ENCODE measurements at places on chromosomes 7 and 10. TPM values are rescaled to one million over a fixed set of nuclear protein-coding genes. Genes with fewer than 3 reads are reported as not detected.
A peak's percentile ranks its signal among the peaks of the same experiment; 100 is the strongest.

SLC39A12 gene
- not detected for total RNA-seq

DNA sequence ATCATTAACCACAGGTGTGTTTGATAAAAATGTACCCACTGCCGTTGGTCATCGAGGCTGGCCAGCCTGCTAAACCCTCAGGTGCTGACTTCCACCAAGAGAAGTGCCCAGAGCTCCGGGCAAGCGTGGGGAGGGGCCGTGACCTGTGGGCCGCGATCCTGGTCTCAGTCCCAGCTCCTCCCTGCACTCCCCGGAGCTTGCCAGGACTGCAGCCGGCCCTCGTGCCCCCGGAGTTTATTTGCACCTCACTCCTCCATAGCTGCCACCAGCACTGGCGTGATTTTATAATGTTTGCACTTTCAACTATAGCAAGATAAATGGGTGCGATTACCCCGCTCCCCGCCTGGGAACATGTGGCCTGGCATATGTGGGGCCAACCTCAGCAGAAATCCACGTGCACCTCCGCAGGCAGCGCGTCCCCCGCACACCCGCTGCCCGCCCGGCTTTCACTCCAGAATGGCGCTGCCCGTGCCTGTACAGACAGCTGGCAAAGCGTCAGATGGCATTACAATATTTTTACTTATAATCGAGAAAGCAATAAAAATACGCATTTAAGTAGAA is 30.8 kb downstream of the UNCX start:
- H3K27me3 ChIP-seq = peaks cover 10% of the 10 kb centered on the region
- no peaks in the 10 kb centered on the region for H3K4me1 ChIP-seq
- DNase-seq = no peak
- no peaks in the 10 kb centered on the region for H3K36me3 ChIP-seq

GRCh38 chr10:79345241-79346011 is 1.8 kb upstream of the PPIF start:
- DNase-seq = no peak
- peak overlapping the region; percentile 34 for H3K27ac ChIP-seq
- H3K4me3 ChIP-seq = no peak overlapping the region
- no peaks in the 10 kb centered on the region for H3K27me3 ChIP-seq
- H3K4me1 ChIP-seq = peaks cover 46% of the 10 kb centered on the region

- no peak overlapping the region for H3K4me3 ChIP-seq
- peaks cover 17% of the 10 kb centered on the region for H3K36me3 ChIP-seq
- no peaks in the 10 kb centered on the region for H3K27me3 ChIP-seq
- peaks cover 41% of the 10 kb centered on the region for H3K4me1 ChIP-seq
These were observed 72.3 kb downstream of the AMZ1 start for GRCh38 chr7:2760098-2760889.

GRCh38 chr10:24554036-24554435 is 169.7 kb downstream of the ARHGAP21 start:
- no peak for DNase-seq
- no peak overlapping the region for H3K27ac ChIP-seq
- no peaks in the 10 kb centered on the region for H3K36me3 ChIP-seq
- no peaks in the 10 kb centered on the region for H3K27me3 ChIP-seq
- peaks cover 4% of the 10 kb centered on the region for H3K4me1 ChIP-seq

GRCh38 chr7:19352305-19352695 is 207.1 kb upstream of the FERD3L start:
- no peaks in the 10 kb centered on the region for H3K27me3 ChIP-seq
- no peaks in the 10 kb centered on the region for H3K4me1 ChIP-seq
- H3K36me3 ChIP-seq = no peaks in the 10 kb centered on the region
- H3K27ac ChIP-seq = no peak overlapping the region

GRCh38 chr10:66678521-66678920 is 247.3 kb upstream of the LRRTM3 start:
- H3K4me1 ChIP-seq = no peaks in the 10 kb centered on the region
- H3K27ac ChIP-seq = no peak overlapping the region
- no peak for DNase-seq
- H3K36me3 ChIP-seq = no peaks in the 10 kb centered on the region

DNA sequence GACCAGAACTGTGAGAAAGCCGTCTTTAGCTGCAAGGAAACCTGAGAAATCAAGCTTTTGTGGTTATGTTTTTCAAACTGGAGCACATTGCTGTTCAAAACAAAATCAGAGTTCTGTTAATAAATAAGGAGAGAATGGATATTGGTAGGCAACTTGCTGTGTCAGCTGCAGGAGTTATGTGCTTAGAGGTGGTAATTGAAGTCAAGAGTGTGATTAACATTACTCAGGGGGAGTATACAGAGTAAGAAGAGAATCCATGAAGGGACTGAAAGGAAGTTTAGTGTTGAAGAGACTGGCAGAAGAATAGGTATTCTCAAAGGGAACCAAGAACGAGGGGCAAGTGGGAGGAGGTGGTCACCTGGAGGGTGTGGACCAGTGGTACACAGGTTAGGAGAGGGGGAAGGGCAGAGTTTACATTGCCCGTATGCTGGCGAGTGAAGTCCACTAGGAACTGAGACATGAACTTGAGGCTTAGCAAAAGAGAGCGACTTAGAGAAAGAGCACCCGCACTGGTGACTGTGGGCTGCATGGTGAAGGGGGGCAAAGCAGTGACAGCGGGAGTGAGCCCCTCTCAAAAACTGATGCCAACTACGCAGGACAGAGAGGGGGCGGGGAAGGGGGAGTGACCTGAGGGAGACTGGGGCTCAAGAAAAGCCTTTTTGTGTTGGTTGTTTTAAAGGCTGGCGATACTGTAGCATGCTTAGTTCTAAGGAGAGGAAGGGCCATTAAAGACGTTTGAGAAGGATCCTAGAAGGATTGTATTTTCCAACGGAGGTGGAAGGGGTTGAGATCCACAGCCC is 80.0 kb downstream of the SDK1 start:
- peaks cover 4% of the 10 kb centered on the region for H3K27me3 ChIP-seq
- H3K36me3 ChIP-seq = no peaks in the 10 kb centered on the region
- H3K4me1 ChIP-seq = no peaks in the 10 kb centered on the region
- no peak overlapping the region for H3K27ac ChIP-seq
- H3K4me3 ChIP-seq = no peak overlapping the region

- H3K4me1 ChIP-seq = no peaks in the 10 kb centered on the region
- H3K4me3 ChIP-seq = no peak overlapping the region
- no peak overlapping the region for H3K27ac ChIP-seq
These were observed 198.2 kb downstream of the TCF7L2 start for GRCh38 chr10:113148071-113148825.

MAGI2 gene
- total RNA-seq = 0.12 TPM

GRCh38 chr10:12235116-12235694 is 39.2 kb downstream of the CDC123 start:
- no peak overlapping the region for H3K27ac ChIP-seq
- no peaks in the 10 kb centered on the region for H3K27me3 ChIP-seq
- DNase-seq = no peak
- peaks cover 2% of the 10 kb centered on the region for H3K4me1 ChIP-seq
- H3K36me3 ChIP-seq = peaks cover 52% of the 10 kb centered on the region
- H3K4me3 ChIP-seq = no peak overlapping the region

- no peak overlapping the region for H3K27ac ChIP-seq
- no peak for DNase-seq
- H3K27me3 ChIP-seq = no peaks in the 10 kb centered on the region
- peaks cover 82% of the 10 kb centered on the region for H3K36me3 ChIP-seq
- peaks cover 3% of the 10 kb centered on the region for H3K4me1 ChIP-seq
These were observed 29.1 kb downstream of the ZNF680 start for GRCh38 chr7:64533756-64534155.

DNA sequence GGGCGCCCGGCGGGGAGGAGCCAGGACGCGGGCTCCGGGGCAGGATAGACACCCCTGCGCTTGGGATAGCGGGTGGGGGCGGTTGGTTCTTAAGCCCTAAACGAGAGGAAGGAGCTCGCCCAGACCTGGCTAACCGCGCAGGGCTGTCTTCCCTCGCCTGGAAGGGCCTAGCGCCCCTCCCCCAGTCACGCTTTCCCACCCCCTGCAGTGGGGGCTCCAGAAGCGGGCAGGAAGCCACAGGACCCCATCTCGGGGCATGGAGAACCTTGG is 6.5 kb downstream of the SHH start:
- H3K36me3 ChIP-seq = no peaks in the 10 kb centered on the region
- no peak overlapping the region for H3K4me3 ChIP-seq

DNA sequence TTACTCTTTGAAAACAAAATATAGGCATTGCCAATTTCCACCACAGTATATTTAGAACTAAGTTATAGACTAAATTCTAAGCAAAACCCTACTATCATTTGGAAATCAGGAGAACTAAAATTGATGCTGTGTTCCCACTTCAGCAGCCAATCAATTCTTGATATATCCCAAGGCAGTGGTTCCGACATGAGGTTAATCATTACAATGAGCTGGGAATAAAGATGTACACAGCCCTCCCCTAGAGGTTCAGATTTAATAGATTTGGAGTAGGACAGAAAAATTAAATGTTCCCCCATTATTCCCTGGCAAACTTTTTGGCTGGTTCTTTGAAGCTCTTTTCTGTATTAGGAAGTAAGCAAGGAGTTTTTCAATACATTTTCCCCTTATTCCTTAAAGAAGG is 15.1 kb downstream of the ZNF800 start:
- H3K36me3 ChIP-seq = peaks cover 46% of the 10 kb centered on the region
- H3K4me1 ChIP-seq = peaks cover 39% of the 10 kb centered on the region
- no peak overlapping the region for H3K27ac ChIP-seq

DNA sequence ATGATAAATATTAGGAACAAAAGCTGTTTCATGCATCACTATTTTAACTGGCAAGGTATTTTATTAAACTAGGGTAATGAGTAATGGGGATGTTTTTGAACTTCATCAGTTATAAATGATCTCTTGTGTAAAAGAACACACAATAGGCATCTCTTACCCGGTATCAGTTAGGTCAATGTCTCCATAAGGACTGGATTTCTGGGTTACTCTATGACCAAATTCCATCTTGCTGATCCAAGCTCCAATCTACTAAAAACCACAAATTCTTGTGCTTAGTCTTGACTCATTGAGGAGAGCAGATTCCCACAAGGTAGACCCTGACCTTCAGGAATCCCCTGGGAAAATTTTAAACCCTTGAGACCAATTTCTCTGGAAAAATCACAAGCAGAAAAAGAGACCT is 1167.7 kb downstream of the XPNPEP1 start:
- H3K4me1 ChIP-seq = no peaks in the 10 kb centered on the region
- H3K27me3 ChIP-seq = no peaks in the 10 kb centered on the region
- no peaks in the 10 kb centered on the region for H3K36me3 ChIP-seq
- H3K27ac ChIP-seq = no peak overlapping the region

DNA sequence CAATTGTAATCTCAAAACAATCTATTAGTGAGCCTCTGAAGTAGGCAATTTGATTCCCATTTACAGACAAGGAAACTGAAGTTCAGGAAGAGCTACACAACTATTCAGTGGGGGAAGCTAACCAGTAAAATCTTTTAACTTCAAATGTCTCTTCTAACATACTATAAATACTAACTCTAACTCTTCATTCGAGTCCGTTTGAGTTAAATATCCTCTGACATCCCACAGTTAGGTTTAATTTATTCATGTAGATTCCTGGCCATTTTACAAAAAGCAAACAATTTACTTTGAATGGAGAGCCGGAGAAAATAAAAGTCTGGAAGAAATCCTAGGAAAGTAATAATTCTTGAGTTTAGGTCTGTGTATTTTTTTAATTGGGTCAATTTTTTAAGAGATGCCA is 64.7 kb downstream of the HYCC1 start:
- no peaks in the 10 kb centered on the region for H3K27me3 ChIP-seq
- no peak overlapping the region for H3K4me3 ChIP-seq
- H3K4me1 ChIP-seq = no peaks in the 10 kb centered on the region
- H3K36me3 ChIP-seq = peaks cover 10% of the 10 kb centered on the region

DNA sequence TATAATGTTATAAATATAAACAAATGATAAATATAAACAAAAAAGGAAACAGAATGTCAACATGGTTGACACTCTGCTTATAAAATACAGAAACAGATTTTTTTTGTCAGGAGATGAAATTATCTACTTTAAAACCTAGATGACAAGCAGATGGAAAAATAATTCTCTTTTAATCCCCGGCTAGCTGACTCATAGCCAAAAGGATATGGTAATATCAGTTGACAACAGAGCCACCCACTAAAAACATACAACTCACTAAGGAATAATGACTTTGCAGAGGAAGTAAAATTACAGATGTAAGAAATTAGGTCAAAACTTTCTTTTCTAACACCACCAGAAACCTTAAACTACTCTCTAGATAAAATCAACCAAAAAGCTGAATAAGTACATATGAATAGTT is 131.1 kb upstream of the ABCB5 start:
- H3K4me1 ChIP-seq = no peaks in the 10 kb centered on the region
- no peaks in the 10 kb centered on the region for H3K27me3 ChIP-seq
- H3K4me3 ChIP-seq = no peak overlapping the region
- no peak overlapping the region for H3K27ac ChIP-seq

- H3K4me3 ChIP-seq = no peak overlapping the region
- no peak for DNase-seq
- H3K36me3 ChIP-seq = no peaks in the 10 kb centered on the region
- H3K4me1 ChIP-seq = no peaks in the 10 kb centered on the region
These were observed 74.4 kb upstream of the LSM8 start for GRCh38 chr7:118109607-118110006.

DNA sequence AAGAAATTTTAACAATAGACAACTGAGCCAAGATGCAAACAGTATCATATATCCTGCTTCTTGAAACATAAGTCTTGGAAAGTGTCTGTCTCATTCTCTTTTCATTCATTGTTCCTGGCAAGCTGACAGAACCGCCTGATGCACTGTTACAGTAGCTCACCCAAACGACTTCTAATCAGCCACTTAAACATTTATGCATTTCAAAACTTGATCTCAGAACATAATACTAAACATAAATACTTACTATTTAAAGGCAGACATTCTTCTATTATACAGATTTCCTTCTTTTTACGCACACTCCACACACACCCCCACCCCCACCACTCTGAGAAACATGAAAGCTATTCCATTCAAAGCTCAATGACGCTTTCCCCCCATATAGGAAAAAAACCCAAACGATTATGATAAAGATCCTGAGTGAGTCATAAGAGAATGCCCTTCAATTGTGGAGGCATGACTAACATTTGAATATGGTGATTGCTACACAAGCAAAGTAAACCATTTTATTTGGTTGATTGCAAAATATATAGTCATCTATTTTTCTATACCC is 30.5 kb downstream of the SHTN1 start:
- no peaks in the 10 kb centered on the region for H3K36me3 ChIP-seq
- H3K27me3 ChIP-seq = no peaks in the 10 kb centered on the region
- no peak overlapping the region for H3K27ac ChIP-seq

DNA sequence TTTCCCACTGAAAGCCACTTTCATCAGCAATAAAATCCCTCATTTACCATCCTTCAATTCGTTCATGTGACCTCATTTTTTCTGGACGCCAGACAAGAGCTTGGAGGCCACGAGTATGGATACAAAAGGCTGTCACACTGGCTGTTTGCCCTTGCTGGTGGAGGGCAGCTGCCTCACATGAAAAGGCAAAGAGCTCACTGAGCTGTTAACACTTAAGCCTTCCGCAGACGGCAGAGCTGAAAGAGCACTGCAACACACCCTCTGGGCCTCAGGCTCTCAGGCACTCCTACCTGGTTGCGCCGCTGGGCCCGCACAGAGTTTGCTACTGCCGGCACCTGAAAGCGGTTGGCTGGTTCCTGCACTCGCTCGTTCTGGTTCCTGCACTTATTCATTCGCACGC is 193.5 kb downstream of the CFTR start:
- no peaks in the 10 kb centered on the region for H3K4me1 ChIP-seq
- peaks cover 2% of the 10 kb centered on the region for H3K27me3 ChIP-seq
- no peak overlapping the region for H3K27ac ChIP-seq
- no peak overlapping the region for H3K4me3 ChIP-seq
- H3K36me3 ChIP-seq = no peaks in the 10 kb centered on the region

GRCh38 chr10:104300736-104301292 is 31.8 kb downstream of the GSTO2 start:
- peaks cover 6% of the 10 kb centered on the region for H3K36me3 ChIP-seq
- no peaks in the 10 kb centered on the region for H3K27me3 ChIP-seq
- peak; percentile 79 for DNase-seq
- peak overlapping the region; percentile 75 for H3K27ac ChIP-seq
- H3K4me3 ChIP-seq = peak overlapping the region; percentile 19

BMPER gene
- not detected for total RNA-seq

CYP3A7 gene
- not detected for total RNA-seq

FEZF1 gene
- not detected for total RNA-seq

ENTPD1 gene
- 13.0 TPM for total RNA-seq

Data from activated CD4-positive, alpha-beta T cell treated with anti-CD3 and anti-CD28 coated beads, Interleukin-2, amount 10 ng/mL, durations not matched to agents 24 days and 14 days (primary cell).